ENCODE measurements at places on chromosomes 16 and 17.
A peak's percentile ranks its signal among the peaks of the same experiment; 100 is the strongest.

DNA sequence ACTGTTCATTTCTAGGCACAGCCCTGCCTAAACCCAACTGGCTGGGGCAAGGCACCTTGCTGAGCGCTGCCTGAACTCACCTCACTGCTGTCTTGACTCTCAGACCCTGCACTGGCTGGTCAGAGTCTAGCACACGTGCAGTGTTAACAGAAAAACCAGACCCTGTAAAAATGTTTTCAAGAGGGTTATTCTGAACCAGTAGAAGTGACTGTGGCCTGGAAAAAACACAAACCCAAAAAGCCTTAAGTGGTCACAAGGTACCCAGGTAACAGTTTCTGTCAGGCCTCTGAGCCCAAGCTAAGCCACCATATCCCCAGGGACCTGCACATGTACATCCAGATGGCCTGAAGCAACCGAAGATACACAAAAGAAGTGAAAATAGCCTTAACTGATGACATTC is 6.1 kb upstream of the EIF4A3 start:
- H3K4me3 ChIP-seq, result no peak overlapping the region
- no peak for DNase-seq
- H3K36me3 ChIP-seq, result no peaks in the 10 kb centered on the region
- peaks cover 11% of the 10 kb centered on the region for H3K4me1 ChIP-seq

DNA sequence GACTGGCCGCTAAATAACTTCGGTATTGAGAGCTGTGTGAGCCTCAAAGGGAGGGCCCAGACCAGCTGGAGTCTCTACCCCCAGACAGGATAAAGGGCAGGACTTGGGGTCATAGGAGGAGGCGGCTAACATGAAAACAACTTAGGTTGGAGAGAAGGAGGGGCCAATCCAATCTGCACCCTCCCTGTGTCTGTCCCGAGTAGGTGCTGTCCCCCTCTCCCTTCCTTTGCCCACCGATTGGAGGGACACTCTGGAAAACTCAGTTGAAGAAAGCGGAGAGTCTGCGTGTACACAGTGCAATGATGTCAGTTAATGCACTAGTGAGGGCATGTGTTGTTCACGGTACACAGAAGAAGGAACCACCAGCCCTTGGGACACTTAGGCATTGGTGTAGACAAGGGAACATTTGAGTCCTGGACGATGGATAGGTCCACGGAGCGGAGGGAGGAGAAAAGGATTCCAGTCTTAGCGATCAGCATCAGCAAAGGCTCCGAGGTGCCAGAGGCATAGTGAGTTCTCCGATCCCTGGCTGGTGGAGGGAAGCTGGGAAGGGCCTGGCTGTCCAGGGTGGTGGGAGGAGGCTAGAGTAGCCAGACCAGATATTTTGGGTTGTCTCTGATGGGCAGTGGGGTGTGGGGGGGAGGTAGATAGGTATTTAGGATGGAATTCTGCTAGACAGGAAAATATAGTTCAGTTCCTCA is 761 bp downstream of the NOL3 start:
- DNase-seq, result peak; percentile 57
- 0 out of 2 replicates have a peak, but pooled peaks cover 9% of the 10 kb centered on the region for H3K4me1 ChIP-seq
- H3K27me3 ChIP-seq, result no peaks in the 10 kb centered on the region

- no peak overlapping the region for H3K27ac ChIP-seq
- H3K4me3 ChIP-seq, result no peak overlapping the region
- no peaks in the 10 kb centered on the region for H3K27me3 ChIP-seq
Observed at GRCh38 chr17:78395155-78395554, 16.7 kb downstream of the PGS1 start.

DNA sequence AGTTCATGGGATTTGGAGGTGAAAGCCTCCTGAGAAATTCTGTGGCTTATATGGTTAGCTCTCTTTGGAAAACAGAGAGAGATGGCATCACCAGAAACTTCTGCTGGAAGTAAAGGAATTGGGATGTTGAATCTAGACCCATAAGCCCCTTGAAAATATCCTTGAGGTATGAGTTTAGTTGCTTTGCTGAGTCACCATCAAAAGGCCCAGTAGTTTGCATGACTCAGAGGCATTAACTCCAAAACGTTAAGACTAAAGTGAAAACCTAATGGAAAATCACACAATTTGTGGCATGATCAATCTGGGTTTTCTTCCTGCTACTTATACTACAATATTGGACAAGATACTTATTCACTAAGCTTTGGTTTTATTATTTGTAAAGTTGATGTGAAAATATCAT is 349.2 kb upstream of the SALL1 start:
- no peaks in the 10 kb centered on the region for H3K27me3 ChIP-seq
- 0 out of 2 replicates have a peak, but pooled peaks cover 5% of the 10 kb centered on the region for H3K4me1 ChIP-seq
- H3K36me3 ChIP-seq, result no peaks in the 10 kb centered on the region
- no peak overlapping the region for H3K27ac ChIP-seq

DNA sequence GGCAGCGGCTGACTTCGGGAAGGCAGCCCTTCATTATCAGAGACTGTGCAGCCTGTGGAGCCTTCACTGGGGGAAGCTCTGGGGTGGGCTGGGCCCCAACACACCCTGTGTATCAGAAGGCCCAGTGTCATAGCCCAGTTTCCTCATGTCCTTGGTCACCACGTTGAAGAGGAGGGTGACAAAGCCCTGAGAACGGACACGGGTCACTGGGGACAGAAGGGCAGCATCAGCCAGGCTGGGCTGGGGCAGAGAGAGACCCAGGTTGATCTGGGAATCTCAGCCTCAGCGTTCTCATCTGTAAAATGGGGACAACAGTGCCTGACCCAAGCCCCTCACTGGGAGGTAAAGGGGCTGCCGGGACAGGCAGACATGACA is 19.3 kb downstream of the B9D1 start:
- no peak for DNase-seq
- peaks cover 28% of the 10 kb centered on the region for H3K4me1 ChIP-seq
- H3K27me3 ChIP-seq, result no peaks in the 10 kb centered on the region
- H3K4me3 ChIP-seq, result no peak overlapping the region

DNA sequence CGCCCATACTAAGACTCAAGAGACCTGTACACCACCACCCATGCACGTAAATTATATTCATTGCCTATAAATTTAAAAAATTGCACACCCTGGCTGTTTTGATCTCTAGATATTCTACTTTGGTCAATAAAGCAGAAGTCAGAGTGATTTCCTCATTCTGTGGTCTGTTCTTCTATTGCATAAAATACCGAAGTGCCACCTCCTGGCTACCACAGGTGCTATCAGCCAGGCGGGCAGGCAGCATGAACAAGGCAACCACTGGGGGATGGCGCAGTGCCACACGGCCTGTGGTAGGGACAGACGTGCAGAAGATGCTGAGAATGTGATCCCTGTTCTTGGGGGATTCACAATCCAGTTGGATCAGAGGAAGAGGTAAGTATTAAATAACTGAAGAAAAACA is 122.3 kb downstream of the CDK5R1 start:
- no peak overlapping the region for H3K4me3 ChIP-seq
- DNase-seq, result peak; percentile 10
- H3K36me3 ChIP-seq, result no peaks in the 10 kb centered on the region
- no peaks in the 10 kb centered on the region for H3K27me3 ChIP-seq
- H3K27ac ChIP-seq, result no peak overlapping the region

DNA sequence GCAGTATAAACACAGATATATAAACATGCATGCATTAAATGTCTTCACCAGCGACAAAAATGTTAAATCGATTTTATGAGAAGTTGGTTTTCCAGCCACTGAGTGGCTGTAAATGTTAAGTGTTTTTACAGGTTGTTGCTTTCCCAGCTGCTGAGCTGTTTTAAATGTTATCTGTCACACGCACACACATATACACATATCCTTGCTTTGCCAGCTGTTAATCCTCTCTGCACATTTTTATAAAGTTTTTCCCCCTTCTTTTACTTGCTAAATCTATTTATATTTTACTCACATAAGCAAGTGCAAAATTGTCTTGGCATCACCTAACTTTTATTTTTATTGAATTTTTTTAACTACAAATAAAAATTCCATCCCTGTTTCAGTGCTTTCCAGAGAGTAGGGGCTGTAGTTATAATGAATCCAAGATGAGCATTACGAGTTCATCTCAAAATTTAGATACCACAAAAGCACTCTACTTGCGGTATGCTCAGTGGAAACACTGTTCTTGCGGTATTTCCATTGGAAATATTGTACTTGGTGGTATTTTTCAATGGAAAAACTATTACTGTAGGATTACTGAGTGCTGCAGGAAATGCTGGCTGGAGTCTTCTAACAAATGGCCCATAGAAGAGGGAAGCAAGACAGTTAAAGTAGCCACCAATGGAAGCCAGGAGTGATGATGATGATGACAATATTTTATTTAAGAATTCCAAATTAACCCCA is 124.9 kb upstream of the KCNJ16 start:
- H3K27me3 ChIP-seq, result no peaks in the 10 kb centered on the region
- H3K27ac ChIP-seq, result no peak overlapping the region
- H3K4me1 ChIP-seq, result peaks cover 11% of the 10 kb centered on the region

DNA sequence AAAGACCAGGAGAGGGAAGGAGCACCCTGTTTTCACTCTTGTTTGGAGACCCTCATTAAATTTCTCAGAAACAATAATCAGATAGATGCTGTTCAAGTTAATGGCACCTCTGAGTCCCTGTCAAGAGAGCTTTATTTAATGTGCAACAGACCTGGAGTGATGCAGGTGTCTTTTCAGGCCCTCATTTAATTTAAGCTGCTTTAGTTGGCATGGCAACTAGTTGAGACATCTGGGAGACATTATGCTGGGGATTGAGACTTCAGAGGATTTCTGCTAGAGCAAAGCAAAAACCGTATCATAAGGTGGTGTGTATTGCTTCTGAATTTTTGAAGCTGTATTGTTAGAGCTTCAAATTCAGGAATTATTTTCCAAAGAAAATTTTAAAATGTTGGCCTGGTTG is 108.5 kb downstream of the NLK start:
- H3K27ac ChIP-seq, result no peak overlapping the region
- no peaks in the 10 kb centered on the region for H3K4me1 ChIP-seq
- no peak overlapping the region for H3K4me3 ChIP-seq
- no peaks in the 10 kb centered on the region for H3K27me3 ChIP-seq
- no peak for DNase-seq
- no peaks in the 10 kb centered on the region for H3K36me3 ChIP-seq

DNA sequence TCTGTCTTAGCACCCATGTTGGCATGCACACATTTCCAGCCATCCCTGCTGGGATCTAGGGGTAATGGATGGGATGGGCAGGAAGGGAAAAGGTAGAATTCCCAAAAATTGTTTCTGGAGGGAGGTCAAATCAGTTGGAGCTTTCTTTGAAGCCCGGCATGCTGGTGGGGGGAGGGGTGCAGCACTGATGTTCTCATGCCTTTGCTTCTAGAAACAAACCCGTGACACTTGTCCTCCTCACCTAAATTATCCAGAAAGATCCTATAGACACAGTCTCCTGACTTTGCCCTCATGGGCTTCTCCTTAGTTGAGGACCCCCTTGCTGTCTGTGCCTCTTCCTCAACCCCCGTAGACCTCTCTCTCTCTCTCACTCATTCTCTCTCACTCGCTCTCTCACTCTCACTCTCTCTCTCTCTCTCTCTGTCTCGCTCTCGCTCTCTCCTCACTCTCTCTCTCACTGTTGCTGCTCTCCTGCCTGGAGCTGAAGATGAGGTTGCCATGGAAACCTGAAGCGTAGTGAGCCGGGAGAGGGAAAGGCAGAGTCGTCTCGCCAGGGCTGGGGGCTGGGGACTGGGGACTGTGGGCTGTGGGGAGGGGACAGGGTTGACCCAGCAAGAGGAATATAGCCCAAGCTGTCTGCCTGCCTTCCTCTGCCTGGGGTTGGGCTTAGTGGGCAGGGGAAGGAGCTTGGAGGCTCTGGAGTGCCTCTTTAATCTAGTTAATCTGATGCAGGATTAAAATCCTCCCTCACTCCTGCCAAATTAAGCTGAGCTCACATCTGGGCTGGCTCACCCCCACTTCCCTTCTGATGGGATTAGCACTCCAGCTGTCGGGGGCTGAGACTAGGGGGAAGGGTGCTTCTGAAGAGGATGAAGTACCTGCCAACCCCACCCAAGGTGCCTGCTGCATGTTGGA is 16.1 kb downstream of the LASP1 start:
- peaks cover 23% of the 10 kb centered on the region for H3K36me3 ChIP-seq
- DNase-seq, result peak; percentile 52
- no peak overlapping the region for H3K27ac ChIP-seq
- no peaks in the 10 kb centered on the region for H3K27me3 ChIP-seq

DNA sequence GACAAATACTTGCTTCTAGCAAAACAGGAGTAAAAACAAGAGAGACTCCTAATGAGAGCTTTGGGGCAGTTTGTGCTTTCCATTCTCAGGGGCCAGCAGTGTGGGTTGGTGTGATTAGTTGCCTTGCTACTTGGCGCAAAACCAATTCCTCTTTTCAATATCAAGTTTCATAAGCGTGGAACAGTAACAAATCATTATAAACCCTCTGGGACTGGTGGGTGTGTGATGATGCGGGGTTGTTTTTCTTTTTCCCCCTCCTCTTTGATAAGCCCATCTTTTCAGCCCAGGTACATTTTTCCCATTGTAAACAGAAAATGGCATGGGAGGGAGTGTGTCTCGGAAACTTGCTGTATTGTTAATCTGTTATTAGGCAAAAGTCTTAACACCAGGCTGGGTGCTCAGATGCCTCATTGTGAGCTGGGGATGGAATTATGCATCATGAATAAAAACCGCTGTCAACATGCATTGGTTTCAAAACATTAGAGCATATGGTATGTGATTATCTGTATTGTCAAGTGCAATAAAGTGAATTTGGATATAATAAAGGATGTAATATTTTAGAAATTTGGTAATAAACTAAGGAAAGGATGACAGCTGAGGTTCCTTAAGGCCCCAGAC is 166.4 kb downstream of the CCDC182 start:
- no peak overlapping the region for H3K27ac ChIP-seq
- H3K36me3 ChIP-seq, result no peaks in the 10 kb centered on the region
- peaks cover 16% of the 10 kb centered on the region for H3K4me1 ChIP-seq
- peak; percentile 49 for DNase-seq
- no peaks in the 10 kb centered on the region for H3K27me3 ChIP-seq

GRCh38 chr17:64694207-64694606 is 32.1 kb upstream of the SMURF2 start:
- DNase-seq, result peak; percentile 64
- no peak overlapping the region for H3K4me3 ChIP-seq
- peaks cover 14% of the 10 kb centered on the region for H3K4me1 ChIP-seq
- H3K27ac ChIP-seq, result peak overlapping the region; percentile 23

GRCh38 chr17:4327606-4328005 is 38.9 kb downstream of the UBE2G1 start:
- no peaks in the 10 kb centered on the region for H3K27me3 ChIP-seq
- no peaks in the 10 kb centered on the region for H3K36me3 ChIP-seq
- H3K4me1 ChIP-seq, result peaks cover 44% of the 10 kb centered on the region

DNA sequence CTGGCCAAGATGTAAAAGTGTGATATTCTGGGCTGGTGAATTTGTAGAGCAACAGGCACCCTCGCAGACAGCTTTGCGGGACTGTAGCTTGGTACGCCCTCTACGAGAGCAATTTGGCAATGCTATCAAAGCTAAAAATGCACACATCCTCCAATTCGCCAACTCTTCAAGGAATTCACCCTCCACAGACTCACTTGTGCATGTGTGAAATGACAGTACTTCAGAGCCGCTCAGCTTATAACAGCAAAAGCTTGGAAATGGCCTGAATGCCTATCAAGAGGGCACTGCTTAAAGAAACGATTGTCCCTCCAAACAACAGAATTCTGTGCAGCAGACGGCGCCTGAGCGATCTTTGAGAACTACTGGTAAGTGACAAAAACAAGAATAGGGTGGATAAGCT is 130.8 kb downstream of the SDK2 start:
- H3K36me3 ChIP-seq, result no peaks in the 10 kb centered on the region
- no peak overlapping the region for H3K4me3 ChIP-seq
- 0 out of 2 replicates have a peak, but pooled peaks cover 5% of the 10 kb centered on the region for H3K27me3 ChIP-seq
- no peak overlapping the region for H3K27ac ChIP-seq

GRCh38 chr16:86777381-86777946 is 199.1 kb downstream of the FOXL1 start:
- DNase-seq, result peak; percentile 23
- peaks cover 12% of the 10 kb centered on the region for H3K4me1 ChIP-seq
- no peak overlapping the region for H3K4me3 ChIP-seq
- no peak overlapping the region for H3K27ac ChIP-seq
- peaks cover 28% of the 10 kb centered on the region for H3K27me3 ChIP-seq
